ENCODE measurements at places on chromosomes 12 and 14. TPM values are rescaled to one million over a fixed set of nuclear protein-coding genes. Genes with fewer than 3 reads are reported as not detected.

MSI1 gene
- total RNA-seq: 0.28 TPM

- no peak for DNase-seq
These were observed 175.5 kb downstream of the TMTC2 start for GRCh38 chr12:82862069-82862841.

DNA sequence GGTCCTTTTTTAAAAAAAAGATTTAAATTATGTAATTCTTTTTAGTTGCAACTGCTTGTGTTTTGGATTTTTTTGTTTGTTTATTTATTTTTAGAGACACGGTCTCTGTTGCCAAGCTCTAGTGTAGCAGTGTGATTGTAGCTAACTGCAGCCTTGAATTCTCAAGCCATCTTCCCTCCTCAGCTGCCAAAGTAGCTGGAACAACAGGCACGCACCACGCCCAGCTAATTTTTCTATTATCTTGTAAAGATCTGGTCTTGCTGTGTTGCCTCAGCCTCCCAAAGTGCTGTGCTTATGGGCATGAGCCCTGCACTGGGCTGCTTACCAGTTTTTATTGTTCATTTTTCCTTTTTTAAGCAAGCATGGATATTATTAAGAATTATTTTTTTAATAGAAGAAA, 10.6 kb upstream of the ART4 start:
- no peak for DNase-seq

HOXC6 gene
- 23.5 TPM for total RNA-seq

APOF gene
- total RNA-seq: not detected

DNA sequence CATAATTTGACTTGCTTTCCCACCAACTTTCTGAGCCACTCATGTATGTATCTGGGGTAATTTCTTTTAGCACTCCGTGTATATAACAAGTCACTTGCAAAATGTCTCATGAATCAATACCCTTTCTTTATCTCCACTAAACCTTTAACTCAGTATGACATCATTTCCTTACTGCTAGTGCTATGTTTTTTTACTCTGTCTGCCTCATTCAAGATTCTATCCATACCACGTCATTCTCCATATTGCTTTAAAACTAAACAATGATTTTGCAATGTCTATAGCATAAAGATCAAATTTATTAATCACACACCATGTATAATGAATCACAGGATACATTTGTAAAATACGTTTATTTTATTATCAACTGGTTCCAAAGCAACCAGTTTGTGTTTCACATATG, 178.2 kb downstream of the PIK3C2G start:
- DNase-seq: no peak

KCNA1 gene
- 0.05 TPM for total RNA-seq

IGFBP6 gene
- 679 TPM for total RNA-seq

DNA sequence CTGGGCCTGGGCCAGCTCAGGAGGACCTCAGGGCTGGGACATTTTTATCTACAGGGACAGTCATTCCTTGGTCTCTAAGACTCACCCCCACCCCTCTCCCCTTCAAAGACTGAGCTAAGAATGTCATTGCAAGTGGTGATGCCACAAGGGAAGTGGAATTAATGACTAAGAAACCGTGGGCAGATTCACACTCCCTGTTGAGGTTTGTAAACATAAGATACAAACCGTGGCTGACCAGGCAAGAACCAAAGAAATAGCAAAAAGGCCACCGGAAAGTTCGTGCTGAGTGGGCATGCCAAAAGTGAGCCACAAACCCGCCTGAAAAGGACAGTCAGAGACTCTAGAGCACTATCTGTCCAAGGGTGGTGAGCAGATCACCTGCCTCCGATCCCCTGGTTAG, 25.7 kb downstream of the NUAK1 start:
- no peak for DNase-seq

WSCD2 gene
- 17.8 TPM for total RNA-seq

GRCh38 chr12:105978686-105979085, 160.1 kb downstream of the NUAK1 start:
- DNase-seq: no peak

DNA sequence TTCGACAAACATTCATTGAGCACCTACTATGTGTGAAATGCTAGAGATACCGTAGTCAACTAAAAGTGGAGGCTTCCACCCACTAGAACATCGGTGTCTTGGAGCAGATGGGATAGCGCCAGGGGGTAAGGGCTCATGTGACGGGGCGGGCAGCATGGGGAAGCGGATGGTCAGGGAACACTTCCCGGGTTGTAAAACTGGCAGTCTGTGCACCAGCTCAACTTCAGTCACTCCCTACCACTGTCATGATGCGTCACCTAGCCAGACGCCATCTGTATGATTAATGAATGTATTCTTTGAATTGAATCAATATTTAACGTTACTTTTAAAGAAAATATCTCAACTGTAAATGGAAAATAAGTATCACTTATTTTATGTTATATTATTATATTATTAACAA, 93.5 kb downstream of the PIWIL1 start:
- no peak for DNase-seq

DNA sequence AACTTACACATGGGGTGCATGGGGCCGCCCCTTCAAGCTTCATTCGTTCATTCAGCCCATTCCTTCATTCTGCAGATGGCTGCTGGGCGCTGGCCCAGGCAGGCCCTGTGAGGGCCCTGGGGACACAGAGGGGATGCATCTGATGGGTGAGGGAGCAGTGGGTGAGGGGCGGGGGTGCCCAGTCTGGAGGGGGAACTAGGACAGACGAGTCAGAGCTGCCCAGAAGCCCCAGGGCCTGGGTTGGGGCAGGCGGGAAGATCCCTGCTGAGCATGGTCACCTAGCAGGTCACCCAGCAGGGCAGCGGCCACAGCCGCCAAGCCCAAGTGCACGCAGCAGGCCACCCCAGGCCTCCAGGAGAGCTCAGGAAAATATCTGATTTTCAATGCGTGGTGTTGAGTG, 14.1 kb downstream of the TRMT61A start:
- peak; percentile 81 for DNase-seq

TMEM119 gene
- 72.5 TPM for total RNA-seq

- no peak for DNase-seq
These were observed 17.8 kb upstream of the PPP2R5C start for GRCh38 chr14:101743701-101744100.

NTS gene
- 2.4 TPM for total RNA-seq

- DNase-seq: no peak
These were observed 30.7 kb downstream of the OTOGL start for GRCh38 chr12:80129895-80130530.

DNA sequence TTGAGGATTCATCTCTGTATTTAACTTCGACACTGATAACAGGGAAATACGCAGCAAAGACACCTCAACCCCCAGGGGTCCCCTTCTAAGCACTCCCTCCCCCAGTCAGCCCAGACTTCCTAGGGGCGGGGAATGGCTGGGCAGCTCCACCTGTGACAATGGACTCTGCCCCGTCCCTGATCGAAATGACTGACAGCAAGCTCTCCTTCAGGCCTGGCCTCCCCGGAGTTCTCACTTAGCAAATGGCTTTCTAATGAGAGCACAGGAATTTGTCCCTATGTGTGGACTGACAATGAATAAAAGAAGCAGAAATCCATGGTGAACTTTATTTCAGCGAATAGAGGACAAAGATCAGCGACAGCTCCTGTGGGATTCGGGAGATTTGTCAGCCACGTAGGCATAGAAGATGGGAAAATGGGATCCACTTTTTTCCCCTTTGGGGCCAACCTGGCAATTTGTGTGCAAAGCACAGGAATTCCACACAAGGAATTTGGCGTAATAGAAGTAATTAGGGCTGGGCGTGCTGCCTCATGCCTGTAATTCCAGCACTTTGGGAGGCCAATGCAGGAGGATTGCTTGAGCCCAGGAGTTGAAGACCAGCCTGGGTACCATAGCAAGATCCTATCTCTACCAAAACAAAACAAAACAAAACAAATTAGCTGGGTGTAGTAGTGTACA, 63.8 kb downstream of the TNFAIP2 start:
- DNase-seq: no peak

DNA sequence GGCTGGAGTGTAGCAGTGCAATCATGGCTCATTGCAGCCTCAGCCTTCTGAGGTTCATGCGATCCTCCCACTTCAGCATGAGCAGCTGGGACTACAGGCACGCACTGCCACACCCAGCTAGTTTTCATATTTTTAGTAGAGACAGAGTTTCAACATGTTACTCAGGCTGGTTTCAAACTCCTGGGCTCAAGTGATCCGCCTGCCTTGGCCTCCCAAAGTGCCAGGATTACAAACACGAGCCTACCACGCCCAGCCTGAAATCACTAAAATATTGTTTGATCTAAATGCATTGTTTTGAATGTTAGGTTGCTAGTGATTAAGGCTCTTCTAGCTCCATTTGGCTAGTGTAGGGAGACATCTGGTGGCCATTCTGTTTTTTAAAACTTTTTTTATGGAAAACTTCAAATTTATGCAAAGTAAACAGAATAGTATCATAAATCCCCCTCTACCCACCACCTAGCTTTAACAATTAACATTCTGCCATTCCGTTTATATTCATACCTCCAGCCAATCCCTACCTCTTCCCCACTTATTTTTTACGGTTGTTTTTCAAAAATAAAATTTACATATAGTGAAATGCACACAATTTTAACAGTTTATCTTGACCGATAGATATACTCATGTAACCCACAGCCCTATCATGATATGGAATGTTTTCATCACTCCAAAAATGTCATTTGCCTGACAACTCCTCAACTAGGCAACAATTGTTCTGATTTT, 37.8 kb downstream of the MYO1H start:
- no peak for DNase-seq

- no peak for DNase-seq
These were observed 28.8 kb downstream of the GDF11 start for GRCh38 chr12:55771736-55772135.

CLEC14A gene
- total RNA-seq: 36.4 TPM

AQP6 gene
- total RNA-seq: 0.05 TPM

DNA sequence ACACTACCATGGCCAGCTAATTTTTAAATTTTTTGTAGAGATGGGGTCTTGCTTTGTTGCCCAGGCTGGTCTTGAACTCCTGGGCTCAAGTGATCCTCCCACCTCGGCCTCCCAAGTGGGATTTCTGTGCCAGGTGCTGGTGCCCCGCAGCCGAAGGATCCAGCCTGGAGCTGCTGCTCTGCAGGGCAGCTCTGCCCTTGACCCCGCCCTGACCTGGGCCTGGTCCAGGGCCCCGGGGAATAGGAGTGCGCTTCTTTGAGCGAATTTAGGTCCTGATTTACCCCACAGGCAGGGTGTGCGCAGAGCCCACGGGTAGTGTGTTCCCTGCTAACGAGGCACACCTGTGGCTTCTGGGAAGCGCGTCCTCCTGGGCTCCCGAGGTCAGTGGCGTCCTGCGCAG, 15.2 kb downstream of the ACADS start:
- peak; percentile 47 for DNase-seq

SIX6 gene
- not detected for total RNA-seq

GRCh38 chr14:69648480-69649451, 37.4 kb downstream of the SUSD6 start:
- DNase-seq: no peak

SLC2A14 gene
- total RNA-seq: 2.4 TPM

CLEC6A gene
- not detected for total RNA-seq

KCNK13 gene
- 0.56 TPM for total RNA-seq

DNA sequence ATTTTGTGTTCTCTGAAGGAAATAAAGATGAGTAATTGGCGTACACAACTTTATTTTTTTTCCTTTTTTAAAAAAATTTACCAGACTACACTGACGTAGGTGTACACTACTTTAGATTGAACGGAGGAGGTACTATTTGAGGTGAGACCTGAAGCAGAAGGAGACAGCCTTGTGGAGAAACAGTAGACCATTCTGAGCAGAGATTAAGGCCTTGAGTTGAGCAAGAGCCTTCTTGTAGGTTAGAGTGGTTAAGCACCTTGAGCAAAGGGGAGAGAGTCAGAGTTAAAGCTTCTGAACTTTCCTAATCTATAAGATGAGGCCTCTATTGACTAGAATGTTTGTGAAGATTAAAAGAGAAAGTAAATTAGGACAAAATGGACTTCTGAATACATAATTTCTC, 2.5 kb downstream of the LEMD3 start:
- no peak for DNase-seq

DNA sequence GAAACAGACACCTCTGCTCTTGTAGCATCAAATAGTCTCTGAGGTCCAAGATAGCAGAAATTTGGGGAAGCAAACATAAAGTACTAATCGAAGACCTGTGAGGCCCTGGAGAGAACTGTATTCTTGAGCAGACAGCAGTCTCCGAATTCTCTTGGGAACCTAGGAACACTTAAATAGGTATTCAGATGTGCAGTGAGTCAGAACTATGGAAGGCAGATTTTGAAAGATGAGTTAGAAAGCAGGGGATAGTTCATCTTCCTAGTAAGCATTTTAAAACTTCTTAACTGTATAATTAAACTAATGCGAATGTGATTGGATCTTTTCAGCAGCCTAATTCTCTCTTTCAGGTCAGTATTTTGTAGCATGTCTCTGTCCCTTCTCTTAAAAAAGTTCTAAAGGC, 30.6 kb downstream of the NAA30 start:
- no peak for DNase-seq

DNA sequence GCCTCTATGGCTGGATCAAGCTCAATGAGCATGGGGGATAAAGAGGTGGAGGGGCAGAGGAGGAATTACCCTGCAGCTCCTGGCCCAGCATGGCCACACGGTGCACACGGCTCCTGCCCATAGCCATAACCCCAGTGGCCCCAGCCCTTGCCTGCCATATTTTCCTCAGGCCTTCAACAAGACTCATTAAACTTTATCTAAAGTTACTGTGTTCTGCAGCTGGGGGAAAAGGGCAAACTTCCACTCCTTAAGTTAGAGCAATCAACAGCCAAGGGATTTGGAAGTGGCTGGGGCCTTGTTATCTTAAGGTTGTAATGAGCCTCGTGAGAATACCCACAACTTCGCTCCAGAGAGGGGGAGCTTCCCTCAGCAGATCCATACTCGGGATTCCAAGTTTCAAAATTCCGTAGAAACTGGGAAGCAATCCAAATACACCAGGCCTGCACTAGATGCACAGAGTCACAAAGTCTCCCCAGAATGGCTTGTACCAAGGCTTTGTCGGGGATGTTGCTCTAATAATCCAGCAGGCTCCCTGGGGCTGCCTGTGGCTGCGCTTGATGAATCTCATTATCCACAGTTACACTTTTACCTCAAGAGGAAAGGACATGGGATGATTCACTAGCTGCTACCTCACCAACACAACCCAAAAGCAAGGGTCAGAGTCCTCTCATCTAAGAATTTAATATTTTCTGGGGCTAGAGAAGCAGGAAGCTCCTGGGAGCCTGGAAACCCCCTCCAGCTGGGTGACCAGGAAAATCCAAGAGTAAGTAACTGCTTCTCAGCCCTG, 13.0 kb upstream of the OR6J1 start:
- no peak for DNase-seq

DNA sequence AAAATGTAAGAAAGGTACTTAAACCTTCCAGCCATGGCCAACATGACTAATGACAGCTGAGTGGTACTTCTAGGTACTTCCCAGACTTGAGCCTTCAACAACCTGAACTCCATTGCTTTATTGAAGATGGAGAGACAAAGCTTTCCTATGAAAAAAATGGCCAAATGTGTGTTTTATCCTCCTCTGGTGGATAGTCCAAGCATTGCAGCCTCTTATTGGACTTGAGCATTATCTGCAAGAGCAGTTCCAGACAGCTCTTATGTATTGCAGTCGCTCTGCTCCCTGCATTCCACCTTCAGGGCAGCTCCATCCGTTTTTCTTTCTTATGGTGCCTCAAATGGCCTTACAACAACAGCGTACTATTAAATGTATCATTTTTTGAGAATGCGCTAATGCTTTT, 588.2 kb downstream of the NRXN3 start:
- no peak for DNase-seq

GRCh38 chr12:98799146-98799810, 154.2 kb downstream of the APAF1 start:
- DNase-seq: no peak
